AG08396 (cell line): ENCODE measurements at places on chromosomes 6 and 20.

DNA sequence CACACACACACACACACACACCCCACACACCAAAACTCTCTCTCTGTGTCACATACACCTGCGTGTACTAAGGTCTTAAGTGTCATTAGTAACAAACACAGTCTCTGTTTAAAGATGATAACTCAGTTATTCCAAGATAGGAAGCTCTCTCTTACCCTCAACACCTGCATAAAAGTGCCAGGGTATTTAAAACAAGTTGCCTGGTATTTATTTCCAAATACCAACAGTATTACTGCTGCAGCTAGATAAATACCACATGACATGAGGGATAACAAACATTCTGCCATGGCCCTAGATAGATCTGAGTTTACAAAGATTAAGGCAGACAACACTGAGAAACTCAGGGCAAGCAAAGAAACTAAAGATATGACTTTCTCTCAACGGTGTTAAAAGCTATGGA, 118.5 kb downstream of the SIM1 start:
- DNase-seq, result no peak

- no peak for DNase-seq
These were observed 69.0 kb downstream of the SLC22A3 start for GRCh38 chr6:160417146-160417545.

GRCh38 chr20:51284871-51285270, 257.6 kb downstream of the NFATC2 start:
- no peak for DNase-seq

GRCh38 chr6:85662251-85662650, 19.6 kb upstream of the SYNCRIP start:
- DNase-seq, result no peak
